ENCODE measurements at places on chromosomes 2 and 18.
A peak's percentile ranks its signal among the peaks of the same experiment; 100 is the strongest.

GRCh38 chr2:199055336-199055735, 402.4 kb downstream of the SATB2 start:
- no peak for DNase-seq

DNA sequence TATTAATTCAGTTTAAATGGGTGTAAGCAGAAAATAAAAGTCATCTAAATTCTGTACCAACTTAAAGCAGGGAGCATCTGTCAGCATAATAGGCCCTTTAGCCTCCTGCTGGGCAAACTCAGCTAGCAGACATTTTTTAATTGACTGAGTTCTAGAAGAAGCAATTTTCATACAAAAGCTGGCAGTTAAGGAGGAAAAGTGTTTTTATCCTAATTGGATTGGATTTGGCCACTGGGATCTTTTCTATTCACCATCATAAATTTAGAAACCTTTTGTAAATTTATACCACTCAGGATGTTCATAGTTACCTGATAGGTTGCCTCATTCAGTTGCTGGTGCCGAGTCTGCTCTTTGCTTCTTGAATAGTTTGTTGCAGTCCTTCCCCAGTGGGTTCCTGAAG, 262.7 kb upstream of the FSIP2 start:
- DNase-seq: no peak

GRCh38 chr2:6535572-6535971, 330.1 kb downstream of the CMPK2 start:
- no peak for DNase-seq

- no peak for DNase-seq
These were observed 313.6 kb upstream of the CDH20 start for GRCh38 chr18:61019338-61020301.

GRCh38 chr2:183093857-183094657, 15.5 kb downstream of the DUSP19 start:
- no peak for DNase-seq

DNA sequence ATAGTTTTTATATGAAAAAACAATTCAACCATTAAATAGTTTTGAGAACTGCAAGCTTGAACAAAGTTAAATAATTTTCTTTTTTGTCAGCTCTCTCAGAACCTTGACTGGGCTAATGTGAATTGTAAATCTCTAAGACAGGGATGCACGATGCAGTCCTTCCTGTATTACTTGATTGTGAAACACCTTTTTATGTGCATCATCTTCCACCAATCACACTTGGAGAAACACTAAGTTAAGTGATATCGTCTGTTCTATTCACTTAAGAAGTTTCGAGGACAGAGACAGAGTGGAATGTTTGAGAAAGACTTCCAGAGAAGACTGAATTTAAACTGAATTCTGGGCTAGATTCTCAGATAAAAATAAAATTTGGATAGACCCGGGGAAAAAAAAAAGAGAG, 238.2 kb downstream of the MREG start:
- DNase-seq: no peak

DNA sequence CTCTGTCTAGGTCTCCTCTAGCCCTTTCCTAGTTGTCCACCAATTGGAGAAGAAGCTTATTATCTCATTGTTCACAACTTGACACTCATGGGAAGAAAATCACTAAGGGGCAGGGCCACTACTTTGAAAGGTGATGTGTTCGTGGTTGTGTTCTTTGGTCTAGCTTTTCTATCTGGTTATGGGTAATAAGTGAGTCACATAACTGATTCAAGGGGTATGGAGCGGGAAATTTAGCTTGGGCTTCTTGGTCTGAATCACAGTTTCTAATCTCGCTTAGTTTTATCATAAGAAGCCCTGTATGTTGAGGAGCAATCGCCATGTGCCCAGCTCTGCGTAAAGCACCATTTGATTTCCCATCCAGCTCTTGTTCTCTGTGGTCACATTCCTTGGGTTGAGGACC, 18.7 kb upstream of the DYTN start:
- no peak for DNase-seq

- DNase-seq: no peak
These were observed 22.7 kb upstream of the GMPPA start for GRCh38 chr2:219475697-219476651.

- DNase-seq: no peak
These were observed 53.2 kb upstream of the CCDC85A start for GRCh38 chr2:56130463-56131070.

DNA sequence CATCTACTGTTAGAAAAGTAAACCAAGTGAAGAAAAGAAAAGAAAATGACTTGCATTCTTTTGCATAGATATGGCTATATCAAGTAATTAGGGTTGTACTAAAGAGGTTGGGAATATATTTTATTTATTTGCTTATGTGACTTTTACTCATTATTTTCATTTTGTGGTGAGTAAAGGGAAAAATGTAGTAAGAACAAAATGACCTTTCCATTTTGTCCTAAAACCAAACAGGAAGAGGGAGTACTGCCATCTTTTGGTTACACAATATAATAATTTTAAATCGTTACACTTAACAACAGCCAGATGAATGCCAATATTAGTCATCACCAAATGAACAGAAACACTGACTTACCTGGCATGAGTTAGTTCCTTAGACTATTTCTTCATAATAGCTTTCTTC, 47.3 kb upstream of the NDUFV2 start:
- DNase-seq: peak; percentile 21

- no peak for DNase-seq
These were observed 84.6 kb downstream of the FAM210A start for GRCh38 chr18:13641551-13642439.

DNA sequence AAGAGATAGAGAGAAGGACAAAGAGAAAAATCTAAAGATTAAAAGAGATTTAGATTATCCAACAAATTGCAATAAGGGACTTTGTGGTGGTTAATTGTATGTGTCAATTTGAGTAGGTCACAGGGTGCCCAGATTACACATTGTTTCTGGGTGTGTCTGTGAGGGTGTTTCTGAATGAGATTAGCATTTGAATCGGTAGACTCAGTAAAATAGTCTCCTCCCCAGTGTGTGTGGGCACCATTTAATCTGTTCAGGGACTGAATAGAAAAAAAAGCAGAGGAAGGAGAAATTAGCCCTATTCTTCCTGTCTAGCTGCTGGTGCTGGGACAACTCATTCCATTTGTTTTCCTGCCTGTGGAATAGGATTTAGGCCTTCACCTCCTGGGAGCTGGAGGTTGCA, 339.8 kb upstream of the EPHA4 start:
- no peak for DNase-seq

DNA sequence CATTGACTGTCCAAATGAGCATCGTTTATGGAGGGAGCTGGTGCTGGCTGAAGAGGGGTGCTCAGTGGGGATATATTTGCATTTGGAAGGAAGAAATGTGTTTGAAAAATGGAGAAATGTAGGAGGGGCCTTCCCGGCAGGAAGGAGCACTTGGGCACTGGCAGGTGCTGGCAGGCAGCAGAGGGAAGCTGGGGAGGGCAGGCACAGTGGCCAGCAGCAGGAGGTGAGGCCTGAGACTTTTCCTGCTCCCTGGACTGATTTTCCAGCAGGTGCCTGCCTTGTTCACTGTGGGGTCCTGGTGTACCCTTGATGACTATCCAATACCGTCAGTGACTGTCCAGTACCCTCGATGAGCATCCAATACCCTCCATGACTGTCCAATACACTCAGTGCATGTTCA, 20.8 kb upstream of the HPCAL1 start:
- no peak for DNase-seq

DNA sequence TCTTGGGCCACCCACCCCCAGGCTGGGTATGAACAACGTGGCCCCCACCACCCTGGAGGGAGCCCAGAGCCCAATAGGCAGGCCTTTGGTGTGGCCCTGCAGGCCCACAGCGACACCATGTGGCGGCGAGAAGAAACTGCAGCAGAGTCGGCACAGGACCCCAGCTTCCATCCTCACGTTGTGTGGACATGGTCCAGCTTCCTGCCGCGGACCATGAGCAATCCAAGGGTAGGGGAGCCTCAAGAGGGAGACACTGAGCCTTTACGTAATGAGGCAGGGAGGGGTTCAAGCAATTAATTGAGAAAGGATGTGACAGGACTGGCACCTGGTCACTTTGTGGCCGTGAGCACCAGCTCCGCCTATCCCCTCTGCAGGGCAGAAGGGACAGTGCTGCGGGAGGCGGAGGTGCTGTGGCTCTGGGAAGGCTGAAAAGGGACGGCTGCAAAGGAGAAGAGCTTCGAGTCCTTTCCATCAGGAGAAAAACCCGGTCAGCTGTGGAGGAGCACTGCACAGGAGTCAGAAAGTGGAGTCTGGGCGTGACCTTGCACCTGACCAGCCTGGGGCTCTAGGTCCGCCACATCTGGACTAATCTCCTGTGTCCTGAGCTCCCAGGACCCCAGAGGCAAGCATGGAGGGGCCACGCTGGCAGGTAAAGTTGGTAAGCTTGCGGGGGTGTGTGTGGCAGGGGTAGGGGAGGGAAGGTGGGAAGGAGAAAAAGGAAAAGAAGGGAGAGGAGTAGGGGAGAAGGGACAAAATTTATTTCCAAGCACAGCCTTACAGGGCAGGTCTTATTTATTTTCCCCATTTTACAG, 44.9 kb downstream of the TMEM37 start:
- peak; percentile 7 for DNase-seq

DNA sequence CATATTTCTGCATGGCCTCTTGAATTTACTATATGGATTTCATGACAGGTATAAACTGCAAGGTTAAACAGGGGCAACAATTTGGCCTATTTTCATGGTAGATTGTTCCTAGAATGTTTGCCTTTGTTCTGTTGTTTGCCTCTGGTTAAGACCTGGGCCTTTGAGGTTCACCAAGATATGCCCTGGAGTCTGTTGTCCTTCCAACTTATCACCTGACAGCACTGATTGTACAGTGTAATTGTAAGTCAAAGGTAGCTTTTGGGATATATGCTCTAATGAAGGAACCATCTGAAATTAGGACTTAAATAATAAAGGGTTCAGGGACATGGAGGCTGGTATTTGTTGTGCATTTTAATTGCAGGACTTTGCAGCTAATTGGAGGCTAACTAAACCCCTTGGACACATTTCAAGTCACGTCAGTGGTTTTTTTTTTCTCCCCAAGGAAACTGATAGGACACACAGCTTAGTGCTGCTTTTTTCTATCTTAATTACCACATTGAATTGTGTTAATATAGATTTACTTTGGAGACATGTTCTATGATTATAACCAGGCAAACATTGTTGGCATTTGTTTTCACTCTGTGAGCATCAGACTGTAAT, 771.2 kb upstream of the LINC00305 start:
- DNase-seq: no peak

DNA sequence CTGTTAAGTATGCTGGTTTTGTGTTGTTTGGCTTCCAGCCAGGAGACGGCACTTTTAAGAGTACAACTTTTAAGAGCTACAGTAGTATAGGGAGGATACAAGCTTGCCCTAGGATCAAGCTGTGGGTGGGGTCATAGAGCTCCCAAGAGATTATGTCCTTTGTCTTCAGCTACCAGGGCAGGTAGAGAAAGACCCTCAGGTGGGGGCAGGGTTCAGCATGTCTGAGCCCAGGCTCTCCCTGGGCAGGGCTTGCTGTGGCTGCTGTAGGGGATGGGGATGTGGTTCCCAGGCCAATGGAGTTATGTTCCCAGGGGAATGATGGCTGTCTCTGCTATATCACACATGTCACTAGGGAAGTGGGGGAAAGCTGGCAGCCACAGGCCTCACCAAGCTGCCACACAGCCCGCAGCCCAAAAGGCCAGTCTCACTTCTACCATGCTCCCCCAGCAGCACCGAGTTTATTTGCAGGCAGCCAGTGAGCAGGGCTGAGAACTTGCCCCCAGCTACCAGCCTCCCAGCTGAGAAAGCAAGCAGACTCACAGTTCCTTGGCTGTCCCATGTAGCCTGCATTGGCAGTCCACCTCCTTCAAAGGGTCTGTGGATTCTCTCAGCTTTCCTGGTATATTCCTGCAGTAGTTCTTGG, 105.7 kb upstream of the ERBB4 start:
- DNase-seq: no peak

DNA sequence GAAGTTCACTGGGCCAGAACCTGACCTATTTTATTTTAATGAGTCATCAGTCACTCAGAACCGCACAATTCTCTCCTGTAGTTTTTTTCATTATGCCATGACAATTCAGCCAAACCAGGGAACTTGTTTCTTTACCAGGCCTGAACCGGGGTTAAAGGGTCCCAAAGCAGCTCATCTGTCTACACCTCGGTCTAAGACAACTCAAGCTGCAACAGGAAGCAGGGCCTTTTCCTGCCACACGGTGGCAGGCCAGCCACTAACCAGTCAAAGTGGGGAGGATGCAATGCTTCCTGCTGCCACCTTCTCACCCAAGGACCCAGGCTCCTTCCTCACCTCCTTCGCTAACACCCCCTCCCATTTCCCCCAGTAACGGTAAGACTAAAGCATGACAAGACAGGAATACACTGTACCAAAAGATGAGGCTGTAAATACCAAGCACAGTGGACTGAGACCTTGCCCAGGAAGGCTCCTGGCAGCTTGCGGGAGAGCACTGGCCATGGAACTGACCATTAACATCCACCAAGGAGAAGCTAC, 56.7 kb upstream of the ACKR3 start:
- DNase-seq: peak; percentile 29

DNA sequence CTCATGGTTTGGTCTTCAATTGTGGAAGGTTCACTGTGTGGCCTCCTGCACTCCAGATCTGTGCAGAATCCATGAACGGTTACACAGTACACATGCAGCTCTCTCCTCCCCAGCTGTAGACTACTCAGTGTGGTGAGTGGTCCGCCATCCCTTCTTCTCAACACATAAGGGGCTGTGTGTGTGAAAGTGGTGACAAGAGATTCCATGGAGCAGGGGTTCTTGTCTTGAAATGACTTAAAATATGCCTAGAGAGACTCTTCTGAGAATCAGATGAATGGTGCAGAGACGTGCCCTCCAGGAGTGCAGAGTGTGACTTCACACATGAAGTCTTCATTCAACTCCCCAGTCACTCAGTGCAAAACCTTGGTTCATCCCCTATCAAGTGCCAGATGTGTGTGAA, 151.0 kb upstream of the COPS8 start:
- no peak for DNase-seq

GRCh38 chr18:24271381-24272228, 126.0 kb downstream of the OSBPL1A start:
- DNase-seq: no peak

GRCh38 chr2:44075541-44075940, 79.8 kb upstream of the LRPPRC start:
- no peak for DNase-seq

DNA sequence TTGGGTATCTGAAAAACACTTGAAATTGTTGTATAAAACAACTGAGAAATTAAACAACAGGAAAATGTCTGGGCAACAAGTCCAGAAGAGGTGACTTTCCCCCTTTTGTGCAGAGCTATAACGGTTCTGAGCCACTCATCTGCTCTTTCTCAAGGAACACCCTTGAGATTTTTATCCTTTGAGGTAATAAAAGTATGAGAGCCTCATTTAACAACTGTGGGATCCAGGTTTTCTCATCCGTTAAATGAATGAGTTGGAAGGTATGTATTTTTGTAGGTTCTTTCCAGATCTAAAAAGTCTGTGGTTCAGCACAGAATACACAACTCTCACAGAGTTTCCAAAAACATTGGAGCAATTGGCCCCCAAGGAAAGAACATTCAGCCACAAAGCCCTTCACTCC, 93.0 kb downstream of the ANKRD44 start:
- no peak for DNase-seq

GRCh38 chr2:237833546-237833945, 25.9 kb upstream of the RAMP1 start:
- DNase-seq: no peak

GRCh38 chr2:222034058-222034457, 264.7 kb downstream of the PAX3 start:
- DNase-seq: no peak

GRCh38 chr2:14712111-14712510, 79.6 kb downstream of the LRATD1 start:
- DNase-seq: no peak

GRCh38 chr2:26401739-26402541, at the start of gene DRC1:
DRC1 (plus strand) TSS chr2:26401920; CDS start chr2:26401990, 70 bp downstream.
- peak; percentile 15 for DNase-seq
